ENCODE measurements at places on chromosomes 4 and X. TPM values are rescaled to one million over a fixed set of nuclear protein-coding genes. Genes with fewer than 3 reads are reported as not detected.

RBM46 gene
- 0.03 TPM for polyA plus RNA-seq

PRSS12 gene
- 19.4 TPM for polyA plus RNA-seq

UGT8 gene
- polyA plus RNA-seq, result 1.9 TPM

RAB40AL gene
- polyA plus RNA-seq, result 0.12 TPM

CFAP47 gene
- not detected for polyA plus RNA-seq

CCSER1 gene
- 0.03 TPM for polyA plus RNA-seq

MED28 gene
- polyA plus RNA-seq, result 9.9 TPM

KLB gene
- not detected for polyA plus RNA-seq

SCRG1 gene
- not detected for polyA plus RNA-seq

ARR3 gene
- not detected for polyA plus RNA-seq

ZNF185 gene
- polyA plus RNA-seq, result 30.2 TPM

IL13RA1 gene
- 12.7 TPM for polyA plus RNA-seq

XAGE1B gene
- not detected for polyA plus RNA-seq

TMEM31 gene
- not detected for polyA plus RNA-seq

RPL34 gene
- polyA plus RNA-seq, result 1,818 TPM

MAGEB10 gene
- not detected for polyA plus RNA-seq

Data from mammary epithelial cell (primary cell).